Right lung (tissue), 10 donors: ENCODE measurements at places on chromosomes 3 and 15. TPM values are rescaled to one million over a fixed set of nuclear protein-coding genes. Genes with fewer than 3 reads are reported as not detected.

- no peak for DNase-seq
Observed at GRCh38 chr15:100944986-100945385, 25.8 kb downstream of the LRRK1 start.

- DNase-seq: no peak
Observed at GRCh38 chr3:97994328-97994945, 22.2 kb upstream of the RIOX2 start.

DNA sequence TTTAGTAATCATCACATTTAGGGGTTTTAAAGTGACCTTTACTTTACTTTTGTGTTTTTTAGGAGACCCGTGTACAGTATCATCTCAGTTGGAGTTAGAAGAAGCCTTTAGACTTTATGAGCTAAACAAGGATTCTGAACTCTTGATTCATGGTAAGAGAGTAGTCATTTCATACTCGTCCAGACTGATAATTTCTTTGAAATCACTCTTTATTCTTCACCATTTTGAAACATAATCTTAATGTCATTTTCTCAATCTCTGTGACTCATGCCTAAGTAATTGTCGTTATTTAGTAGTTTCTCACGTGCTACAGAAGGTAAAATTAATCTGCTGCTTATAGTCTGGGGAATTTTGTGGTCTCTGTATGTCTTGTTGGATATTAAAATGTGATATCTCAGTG, 37.7 kb downstream of the PRKCI start:
- no peak for DNase-seq

TRIM69 gene
- 23.4 TPM for polyA plus RNA-seq
